Stimulated activated CD8-positive, alpha-beta memory T cell treated with anti-CD3 and anti-CD28 coated beads, Interleukin-7, amount 100 ng/mL, for 1 hour (primary cell): ENCODE measurements at places on chromosomes 5 and 9.

- DNase-seq: no peak
Measured at GRCh38 chr5:111582451-111582850, 70.1 kb upstream of the STARD4 start.

DNA sequence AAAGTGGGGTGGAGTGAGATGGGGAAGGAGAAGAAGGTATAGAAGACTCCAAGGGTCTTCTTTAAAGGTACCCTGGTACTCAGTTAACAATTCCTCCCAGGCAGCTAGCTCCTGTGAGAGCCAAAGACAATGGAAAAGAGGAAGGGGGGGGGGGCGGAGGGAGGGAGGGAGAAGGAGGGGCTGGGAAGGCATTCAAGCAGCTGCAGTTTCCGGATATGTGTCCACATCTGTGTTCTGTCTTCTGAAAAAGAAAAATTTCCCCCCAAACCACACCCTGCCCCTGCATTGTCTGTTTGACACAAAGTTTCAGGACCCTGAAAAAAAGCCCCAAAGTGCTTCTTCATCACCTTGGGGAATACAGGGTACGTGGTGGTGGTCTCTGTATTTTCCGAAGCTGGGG lies 11.1 kb downstream of the SPRY4 start:
- DNase-seq: no peak

DNA sequence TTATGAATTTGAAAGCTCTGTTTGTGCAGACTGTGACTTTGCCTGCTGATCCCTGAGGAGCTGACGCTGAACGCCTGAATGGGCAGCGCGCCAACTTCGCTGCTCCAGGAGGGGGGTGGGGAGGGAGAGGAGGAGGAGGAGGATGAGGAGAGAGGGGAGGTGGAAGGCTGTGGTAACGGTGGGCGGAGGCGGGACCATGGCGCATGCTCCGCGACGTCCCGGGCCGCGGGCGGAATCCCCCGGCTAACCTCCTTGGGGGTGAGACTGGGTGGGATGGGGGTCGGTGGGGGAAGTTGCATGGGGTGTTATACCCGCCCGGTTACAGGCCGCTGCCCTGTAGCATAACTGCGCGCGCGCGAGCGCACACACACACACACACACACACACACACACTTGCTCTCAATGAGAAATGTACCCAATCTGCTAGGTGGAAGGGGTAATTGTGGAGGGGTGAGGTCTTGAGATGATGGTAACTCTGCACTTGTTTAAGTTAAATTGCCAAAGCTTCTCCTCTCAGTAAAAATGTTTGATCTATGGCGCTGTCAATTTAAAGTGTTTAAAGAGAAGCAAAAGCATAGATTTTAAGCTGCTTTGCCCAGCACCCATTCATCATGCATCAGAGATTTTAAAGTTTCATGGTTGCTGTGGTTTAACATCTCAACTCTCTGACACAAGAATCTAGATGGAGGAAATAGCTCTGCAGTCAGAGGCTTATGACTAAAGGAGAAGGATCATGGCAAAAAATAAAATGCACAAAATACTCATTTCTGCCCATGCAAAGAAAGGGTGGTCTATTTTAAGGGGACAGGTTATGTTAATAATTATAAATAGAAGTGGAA lies 76.6 kb upstream of the TBCA start:
- DNase-seq: no peak

DNA sequence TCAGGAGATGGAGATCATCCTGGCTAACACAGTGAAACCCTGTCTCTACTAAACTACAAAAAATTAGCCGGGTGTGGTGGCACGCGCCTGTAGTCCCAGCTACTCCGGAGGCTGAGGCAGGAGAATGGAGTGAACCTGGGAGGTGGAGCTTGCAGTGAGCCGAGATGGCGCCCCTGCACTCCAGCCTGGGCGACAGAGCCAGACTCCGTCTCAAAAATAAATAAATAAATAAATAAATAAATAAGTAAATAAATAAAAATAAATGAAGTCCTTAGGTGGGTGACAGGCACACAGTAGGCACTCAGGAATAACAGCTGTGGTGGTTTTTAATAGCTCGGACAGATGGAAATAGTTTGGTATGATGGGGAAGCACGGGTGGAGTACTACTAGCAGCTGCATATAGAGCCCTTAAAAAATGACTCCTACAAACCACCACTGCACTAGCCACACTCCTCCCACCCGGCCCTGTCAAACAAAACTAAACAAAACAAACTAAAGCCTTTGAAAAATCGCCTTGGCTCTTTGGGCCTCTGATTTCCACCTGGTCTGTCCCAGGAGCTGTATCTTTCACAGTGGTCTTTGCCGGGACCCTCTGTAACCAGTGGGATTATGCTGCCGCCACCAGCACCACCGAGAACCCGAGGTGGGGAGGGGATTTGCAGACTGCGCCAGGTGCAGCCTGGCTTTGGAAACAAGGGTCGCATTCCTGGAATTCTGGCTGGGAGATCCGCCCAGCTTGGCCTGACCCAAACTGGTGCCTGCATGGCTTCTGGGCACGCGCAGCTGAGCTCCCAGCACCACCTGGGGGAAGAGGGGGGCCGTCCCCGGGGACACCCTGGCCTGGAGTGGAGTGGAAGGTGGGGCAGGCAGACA lies 5.1 kb upstream of the WDR5 start:
- DNase-seq: no peak

DNA sequence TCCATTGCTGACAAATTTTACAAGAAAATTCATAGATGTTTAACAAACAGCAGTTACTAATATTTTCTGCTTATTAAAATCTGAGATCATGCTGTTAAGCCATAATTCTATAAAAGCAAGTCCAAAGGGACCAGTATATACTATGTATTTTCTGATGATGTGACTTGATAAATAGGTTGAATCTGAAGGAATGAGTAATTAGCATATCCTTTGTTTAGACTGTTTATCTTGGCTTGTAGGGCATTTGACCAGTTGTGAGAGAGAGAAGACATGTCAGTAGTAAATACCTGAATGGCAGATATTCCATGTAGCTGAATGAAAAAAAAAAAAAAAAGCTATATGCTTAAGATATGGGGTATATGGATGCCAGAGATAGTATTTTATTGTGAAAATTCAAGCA lies 14.6 kb downstream of the CPEB4 start:
- no peak for DNase-seq

GRCh38 chr5:1325191-1325741 lies 19.6 kb downstream of the CLPTM1L start:
- DNase-seq: no peak

DNA sequence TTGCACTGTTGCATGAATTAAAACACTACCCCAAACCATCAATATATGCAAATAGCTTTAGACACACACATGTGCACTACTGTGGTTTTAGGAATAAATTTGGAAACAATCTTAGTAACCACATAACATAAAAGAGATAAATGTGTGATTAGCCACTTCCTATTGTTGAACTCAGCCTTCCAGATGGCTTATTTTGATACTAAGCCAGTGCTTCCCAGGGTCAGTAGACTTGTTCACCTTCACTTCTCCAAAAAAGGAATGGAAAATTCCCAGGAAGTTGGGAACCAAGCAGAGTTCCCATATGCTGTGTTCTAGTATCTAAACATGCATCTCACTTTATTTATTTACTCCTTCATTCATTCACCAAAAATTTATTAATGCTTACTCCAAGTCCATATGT lies 47.8 kb downstream of the SVEP1 start:
- DNase-seq: no peak

- no peak for DNase-seq
Measured at GRCh38 chr9:20315677-20316076, 306.6 kb downstream of the MLLT3 start.

- no peak for DNase-seq
Measured at GRCh38 chr5:118687661-118688621, 300.4 kb downstream of the DTWD2 start.
